ENCODE measurements at places on chromosomes 16 and 17.

- no peak for DNase-seq
Observed at GRCh38 chr16:86934581-86935375, 356.4 kb downstream of the FOXL1 start.

DNA sequence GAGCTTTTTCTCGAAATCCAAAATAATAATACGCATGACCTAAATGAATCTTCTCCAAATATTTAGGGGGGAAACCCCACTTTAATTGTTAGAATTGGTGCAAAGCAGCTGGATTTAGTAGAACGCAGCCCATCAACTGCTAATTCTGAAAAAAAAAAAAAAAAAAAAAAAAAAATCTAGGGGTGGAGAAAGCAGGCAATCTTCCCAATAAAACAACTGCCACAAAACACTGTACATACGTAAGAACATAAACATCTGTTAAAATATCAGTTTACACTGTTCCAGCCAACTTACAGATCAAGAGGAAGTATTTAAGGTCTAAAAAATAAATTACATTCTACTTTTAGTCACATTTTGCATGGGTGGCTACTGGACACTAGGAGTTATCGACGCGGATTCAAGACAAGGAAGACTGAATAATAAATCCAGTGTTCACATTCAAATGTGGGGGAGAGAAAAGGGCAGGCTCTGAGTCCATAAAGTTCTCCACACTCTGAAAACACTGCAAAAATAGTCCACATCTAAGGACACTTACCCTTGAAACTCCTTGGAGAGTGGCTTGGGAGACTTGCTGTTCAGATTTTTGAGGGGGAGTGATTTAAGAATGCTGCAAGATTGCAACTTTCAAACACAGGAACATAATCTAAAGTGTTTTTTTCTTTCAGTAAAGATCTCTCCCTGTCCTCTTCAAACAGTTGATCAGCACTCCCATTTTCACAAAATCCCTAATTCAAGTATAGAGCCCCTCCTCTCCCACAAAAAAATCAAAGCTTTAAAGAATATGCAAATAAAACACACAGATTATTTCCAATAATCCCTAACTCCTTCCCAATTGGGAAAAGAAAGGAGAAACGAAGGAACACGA is 1.3 kb downstream of the APPBP2 start:
- no peak for DNase-seq

- no peak for DNase-seq
Observed at GRCh38 chr16:69520800-69521602, 44.8 kb upstream of the NFAT5 start.

DNA sequence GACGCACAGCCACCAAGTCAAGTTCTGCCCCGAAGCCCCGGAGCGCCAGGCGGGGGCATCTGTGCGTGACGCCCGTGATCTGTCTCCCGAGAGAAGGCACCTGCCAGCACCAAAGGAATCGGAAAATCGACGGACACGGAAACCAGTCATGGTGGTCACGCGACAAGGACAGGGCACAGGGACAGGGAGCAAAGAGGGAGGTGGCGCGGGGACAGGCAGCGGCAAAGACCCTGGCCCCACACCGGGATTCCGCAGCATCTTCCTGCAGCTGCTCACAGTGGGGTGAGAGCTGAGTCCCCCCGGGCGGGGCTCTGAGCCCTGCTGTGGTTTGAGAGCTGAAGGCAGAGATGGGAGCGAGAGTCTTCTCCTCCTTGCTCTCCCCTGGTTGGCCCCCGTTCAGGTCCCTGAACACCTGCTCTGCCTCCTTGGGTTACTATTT is 56.4 kb downstream of the ABR start:
- DNase-seq: no peak

GRCh38 chr17:38605841-38606645 is at the start of gene SRCIN1:
SRCIN1 (minus strand) TSS chr17:38605952; CDS start chr17:38605705, 247 bp downstream.
- DNase-seq: peak; percentile 45

DNA sequence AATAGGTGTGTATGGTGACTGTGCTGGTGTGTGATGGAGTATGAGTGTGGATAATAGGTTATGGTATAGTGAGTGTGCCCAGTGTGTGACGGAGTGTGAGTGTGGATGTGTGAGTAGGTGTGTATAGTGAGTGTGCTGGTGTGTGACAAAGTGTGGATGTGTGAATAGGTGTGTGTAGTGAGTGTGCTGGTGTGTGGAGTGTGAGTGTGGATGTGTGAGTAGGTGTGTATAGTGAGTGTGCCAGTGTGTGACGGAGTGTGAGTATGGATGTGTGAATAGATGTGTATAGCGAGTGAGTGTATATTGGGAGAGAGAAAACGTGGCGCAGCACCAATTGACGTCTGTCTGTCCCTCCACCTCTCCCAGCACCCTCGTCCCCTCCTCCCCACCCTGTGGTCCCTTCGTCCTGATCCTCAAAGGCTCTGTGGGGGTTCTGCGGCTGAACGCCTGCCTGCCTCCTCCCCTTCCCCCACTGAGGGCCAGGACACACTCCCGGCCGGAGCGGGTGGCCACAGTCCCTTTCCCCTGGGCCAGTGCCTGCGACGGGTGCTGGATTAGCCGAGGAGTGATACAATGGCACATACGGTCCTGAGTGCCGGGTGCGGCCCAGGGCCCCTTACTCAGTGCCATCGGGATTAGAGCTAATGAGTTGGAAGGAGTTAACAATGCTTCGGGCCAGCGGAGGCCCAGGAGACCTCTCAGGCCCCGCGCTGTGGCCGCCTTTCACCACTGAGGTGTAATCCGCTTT is 160.0 kb downstream of the MRM1 start:
- no peak for DNase-seq

DNA sequence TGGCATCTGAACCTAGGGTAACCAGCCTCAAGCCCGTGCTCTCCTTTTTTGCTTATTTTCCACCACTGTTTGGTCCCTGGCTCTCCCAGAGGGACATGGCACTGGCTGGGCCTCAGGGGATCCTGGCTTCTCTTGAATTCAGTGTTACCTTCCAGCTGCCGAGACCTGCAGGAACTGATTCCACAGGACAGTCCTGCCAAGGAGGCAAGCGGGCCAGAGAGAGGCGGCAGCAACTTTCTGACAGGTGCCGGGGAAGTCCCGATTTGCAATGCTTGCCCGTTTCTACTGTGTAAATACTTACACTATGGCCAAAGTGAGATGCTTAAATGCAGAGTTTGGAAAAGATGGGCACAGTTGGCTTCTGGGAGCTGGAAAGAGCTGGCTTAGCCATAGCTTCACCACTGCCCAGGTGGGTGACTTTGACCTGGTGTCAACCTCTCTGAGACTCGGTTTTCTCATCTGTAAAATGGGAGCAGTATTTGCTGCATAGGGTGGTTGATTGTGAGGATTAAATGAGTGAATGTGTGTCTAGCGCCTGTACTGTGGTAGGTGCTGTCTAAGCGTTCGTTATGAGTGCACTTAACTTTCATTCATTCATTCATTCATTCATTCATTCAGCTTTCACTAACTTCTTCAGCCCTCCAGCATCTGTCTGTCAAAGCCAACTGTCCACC is 124.9 kb downstream of the CMIP start:
- DNase-seq: no peak

DNA sequence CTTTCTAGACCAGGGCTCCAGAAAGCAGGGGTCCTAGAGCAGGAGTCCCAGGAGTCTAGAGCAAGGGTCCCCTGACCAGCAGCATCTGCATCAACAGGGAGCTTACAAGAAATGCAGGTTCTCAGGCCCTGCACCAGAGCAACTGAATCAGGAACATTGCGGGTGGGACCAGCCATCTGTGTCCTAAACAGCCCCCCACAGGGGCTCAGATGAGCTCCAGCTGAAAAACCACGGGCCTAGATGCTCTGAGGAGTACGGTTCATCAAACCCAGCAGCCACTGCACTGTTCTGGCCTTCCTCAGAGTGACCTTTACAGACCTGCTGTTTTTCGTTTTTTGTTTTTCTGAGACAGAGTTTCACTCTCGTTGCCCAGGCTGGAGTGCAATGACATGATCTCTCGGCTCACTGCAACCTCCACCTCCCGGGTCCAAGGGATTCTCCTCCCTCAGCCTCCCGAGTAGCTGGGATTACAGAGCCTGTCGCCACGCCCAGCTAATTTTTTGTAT is 438.2 kb downstream of the SOX9 start:
- no peak for DNase-seq

- no peak for DNase-seq
Observed at GRCh38 chr17:39792526-39793221, 54.9 kb downstream of the GRB7 start.

- DNase-seq: no peak
Observed at GRCh38 chr16:29835926-29836325, 15.7 kb downstream of the MVP start.
